ENCODE measurements at places on chromosomes 3 and 15.

DNA sequence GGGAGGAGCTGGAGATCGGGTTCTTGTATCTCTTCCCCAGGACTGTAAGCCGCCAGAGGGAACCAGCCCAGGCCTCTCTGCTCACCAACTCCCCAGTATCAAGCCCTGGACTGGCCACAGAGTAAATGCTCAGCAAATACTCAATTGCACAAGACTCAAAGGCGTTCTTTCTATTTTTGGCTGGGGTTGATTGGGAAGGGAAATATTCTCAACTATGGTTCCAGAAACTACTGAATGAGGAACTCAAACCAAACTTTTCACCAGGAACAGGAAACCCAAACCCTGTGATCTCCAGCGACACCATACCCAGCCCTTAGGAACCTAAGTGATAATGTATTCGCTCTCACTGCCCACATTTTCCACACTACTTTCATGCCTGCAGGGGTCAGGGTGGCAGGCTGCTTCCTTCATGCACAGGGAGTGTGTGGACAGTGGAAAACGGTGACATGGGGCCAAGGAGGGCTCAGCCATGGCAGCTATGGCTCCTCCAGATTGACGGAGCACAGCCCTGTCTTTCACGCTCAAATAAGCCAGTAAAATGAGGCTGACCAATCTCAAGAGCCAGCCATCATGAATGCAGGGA is 124.7 kb upstream of the RAD18 start:
- DNase-seq, result no peak

- no peak for DNase-seq
Observed at GRCh38 chr3:146148468-146148931, 12.5 kb downstream of the PLOD2 start.

DNA sequence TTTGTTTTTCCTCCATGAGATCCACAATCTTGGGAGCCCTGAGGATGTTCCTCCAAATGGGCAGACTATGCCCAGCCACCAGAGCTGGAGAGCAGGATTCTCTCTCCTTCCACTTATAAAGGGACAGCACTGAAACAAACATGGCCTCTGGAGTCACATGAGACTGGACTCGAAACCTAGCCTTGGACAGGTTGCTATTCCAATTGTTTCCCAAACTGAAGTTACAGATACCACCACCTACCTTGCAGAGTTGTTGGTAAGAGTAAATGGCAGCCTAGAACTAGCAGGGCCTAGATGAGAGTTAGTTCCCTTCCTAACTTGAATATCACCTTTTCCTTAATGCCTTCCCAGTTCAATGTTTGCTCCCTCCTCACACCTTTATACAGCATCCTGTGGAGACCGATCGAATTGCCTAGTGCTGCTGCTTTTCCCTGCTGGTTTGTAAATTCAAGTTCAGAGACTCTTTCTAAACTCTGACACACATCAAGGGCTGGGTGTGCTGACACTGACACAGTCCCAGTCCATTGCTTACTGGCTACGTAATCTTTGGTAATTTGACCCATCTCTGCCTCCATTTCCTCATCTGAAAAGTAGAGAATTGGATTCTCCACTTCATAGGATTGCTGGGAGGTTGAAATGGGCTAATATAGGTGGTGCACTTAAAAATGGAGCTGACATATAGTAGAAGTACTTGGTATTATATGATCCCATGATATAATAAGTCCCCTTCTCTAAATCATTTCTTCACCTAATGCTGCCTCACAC is 2.6 kb downstream of the IMP3 start:
- no peak for DNase-seq

DNA sequence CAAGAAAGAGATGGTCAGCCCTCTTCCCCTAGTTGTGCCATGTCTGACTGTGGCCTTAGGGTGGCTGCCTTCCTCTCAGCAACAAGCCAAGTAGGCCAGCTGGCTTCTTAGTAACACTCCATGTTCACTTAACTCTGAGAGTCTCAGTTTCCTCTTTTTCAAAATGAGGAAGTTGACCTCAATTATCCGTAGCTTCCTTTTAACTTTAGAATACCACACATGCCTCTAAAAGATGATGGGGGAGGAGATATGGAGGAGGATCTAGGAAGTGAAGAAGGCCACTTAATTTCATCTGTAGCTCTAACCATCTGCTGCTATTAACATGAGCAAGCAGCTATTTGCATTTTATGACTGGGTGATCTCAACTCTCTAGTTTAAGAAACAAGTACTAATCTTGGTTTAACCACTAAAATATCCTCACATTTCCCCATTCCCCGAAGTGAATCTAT is 32.9 kb downstream of the CD200R1L start:
- no peak for DNase-seq

- no peak for DNase-seq
Observed at GRCh38 chr3:452221-452620, 255.7 kb downstream of the CHL1 start.
